Stimulated activated CD8-positive, alpha-beta memory T cell treated with anti-CD3 and anti-CD28 coated beads, Interleukin-7, amount 100 ng/mL, for 1 hour (primary cell): ENCODE measurements at places on chromosomes 6 and 20.

DNA sequence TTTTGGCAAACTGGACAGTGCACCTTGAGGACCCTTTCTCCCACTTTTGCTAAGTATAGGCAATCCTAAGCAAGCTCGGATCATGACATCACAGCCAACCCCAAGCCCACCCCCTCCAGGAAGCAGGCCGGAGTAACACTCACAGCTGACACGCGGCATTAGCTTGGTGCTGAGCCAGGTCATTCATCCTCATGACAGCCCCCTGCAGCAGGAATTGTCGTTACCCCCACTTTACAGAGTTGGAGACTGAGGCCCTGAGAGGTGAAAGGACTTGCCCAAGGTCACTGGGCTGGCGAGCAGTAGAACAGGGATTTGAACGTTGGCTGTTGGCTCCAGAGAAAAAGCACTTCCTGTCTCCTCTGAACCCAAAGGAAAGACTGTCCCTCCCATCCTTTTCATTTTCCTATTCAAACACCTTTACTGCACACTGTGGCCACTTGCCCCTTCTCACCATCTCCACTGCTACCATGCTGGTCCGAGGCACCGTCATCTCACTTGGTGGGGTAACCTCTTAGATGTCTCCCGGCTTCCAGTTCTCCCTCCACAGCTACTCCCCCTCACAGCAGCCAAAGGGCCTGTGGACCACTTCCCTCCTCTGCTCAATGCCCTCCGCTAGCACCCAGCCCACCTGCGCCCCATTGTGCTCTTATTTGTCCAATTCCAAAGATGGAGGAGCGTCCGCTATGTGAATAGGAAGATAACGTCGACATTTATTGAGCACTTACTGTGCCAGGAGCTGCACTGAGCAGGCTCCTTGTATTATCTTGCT lies 84.7 kb downstream of the PREX1 start:
- DNase-seq: no peak

DNA sequence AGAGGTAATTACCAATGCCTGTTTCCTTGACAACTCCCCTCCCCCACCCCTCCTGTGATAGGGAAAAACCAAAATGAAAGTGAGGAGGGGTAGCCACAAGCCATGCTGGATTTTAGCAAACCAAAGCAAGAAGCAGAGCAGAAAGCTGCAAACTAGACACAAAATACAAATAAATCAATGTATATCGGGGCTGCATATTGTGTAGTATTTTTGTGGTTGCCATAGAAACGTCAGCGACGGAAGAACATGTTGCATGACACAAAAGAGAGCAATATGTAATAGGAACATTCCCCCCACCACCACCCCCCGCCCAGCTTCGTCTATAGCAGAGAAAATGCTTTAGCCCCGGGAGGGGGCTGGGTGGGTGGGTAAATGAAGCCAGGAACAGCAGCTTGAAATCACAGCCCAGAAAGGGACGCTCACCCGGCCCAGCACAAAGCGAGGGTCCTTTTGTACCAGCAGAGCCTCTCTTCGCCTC lies 548 bp downstream of the AGPAT4 start:
- DNase-seq: no peak

- DNase-seq: no peak
Measured at GRCh38 chr6:8441452-8441851, 6.1 kb upstream of the SLC35B3 start.

DNA sequence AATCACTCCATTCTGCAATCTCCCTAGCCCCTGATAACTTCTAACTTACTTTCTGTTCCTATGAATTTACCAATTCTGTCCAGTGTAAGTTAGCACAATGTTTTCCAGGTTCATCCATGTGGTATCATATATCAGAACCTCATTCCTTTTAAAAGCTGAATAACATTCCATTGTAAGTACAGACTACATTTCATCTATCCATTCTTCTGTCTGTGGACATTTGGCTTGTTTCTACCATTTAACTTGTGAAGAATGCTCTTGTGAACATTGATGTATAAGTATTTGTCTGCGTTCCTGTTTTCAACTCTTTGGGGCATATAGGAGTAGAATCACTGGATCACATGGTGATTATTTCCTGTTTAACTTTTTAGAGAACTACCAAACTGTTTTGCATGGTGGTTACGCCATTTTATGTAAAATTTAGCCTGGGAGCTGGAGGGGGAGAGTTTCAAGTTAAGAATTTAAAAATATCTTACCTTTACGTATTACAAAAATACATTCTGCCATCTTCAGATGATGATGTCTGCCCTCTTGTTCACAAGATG lies 156.5 kb downstream of the BTBD3 start:
- DNase-seq: no peak

GRCh38 chr6:132763269-132763668 lies 5.6 kb upstream of the VNN2 start:
- DNase-seq: no peak

DNA sequence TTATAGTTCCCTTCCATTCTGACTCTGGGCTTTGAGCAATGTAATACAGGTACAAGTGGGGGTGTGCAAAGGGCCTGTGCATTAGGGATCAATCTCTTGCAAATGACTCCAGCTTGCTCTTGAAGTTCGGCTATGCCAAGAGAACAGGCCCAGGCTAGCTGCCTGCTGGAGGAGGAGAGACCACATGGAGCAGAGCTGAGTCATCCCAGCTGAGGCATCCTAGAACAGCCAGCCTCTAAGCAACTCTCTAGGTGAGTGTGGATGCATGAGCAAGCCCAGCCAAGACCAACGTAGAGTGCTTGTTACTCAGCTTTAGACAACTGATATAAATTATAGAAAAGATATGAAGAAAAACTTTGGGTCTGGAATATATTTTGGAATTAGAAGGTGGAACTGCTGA lies 47.6 kb upstream of the RBM24 start:
- DNase-seq: no peak

- no peak for DNase-seq
Measured at GRCh38 chr6:129567374-129567773, 142.6 kb downstream of the ARHGAP18 start.

DNA sequence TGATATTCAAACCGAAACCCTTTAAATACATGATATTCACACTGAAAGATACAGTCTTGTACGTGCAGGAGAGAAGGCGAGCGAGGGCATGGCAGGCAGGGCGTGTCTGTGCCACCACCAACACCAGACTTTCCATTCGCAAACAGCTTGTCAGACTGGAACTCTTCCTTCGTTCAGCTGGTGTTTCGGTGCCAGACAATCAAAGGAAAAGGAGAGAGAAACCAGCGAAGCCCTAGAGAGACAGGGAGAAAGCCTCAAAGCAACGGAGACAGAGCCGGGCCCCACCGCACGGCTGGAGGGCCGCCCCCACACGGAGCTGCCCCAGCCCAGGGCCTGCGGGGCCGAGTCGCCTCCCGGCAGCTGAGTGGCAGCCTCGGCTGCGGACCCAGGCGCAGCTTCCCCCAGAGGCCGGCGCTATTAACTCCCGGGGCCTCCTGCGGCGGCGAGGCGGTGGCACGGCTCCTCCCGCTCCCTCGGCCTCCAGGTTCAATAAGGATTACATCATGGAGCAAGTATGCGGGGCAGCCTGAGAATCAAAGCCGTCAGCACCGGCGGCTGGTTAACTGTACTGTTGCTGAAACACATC lies 32.1 kb upstream of the NR2E1 start:
- DNase-seq: no peak

- no peak for DNase-seq
Measured at GRCh38 chr20:4885877-4886276, 115.4 kb downstream of the SLC23A2 start.

GRCh38 chr6:26476896-26477295 lies 19.1 kb downstream of the BTN2A1 start:
- DNase-seq: no peak

DNA sequence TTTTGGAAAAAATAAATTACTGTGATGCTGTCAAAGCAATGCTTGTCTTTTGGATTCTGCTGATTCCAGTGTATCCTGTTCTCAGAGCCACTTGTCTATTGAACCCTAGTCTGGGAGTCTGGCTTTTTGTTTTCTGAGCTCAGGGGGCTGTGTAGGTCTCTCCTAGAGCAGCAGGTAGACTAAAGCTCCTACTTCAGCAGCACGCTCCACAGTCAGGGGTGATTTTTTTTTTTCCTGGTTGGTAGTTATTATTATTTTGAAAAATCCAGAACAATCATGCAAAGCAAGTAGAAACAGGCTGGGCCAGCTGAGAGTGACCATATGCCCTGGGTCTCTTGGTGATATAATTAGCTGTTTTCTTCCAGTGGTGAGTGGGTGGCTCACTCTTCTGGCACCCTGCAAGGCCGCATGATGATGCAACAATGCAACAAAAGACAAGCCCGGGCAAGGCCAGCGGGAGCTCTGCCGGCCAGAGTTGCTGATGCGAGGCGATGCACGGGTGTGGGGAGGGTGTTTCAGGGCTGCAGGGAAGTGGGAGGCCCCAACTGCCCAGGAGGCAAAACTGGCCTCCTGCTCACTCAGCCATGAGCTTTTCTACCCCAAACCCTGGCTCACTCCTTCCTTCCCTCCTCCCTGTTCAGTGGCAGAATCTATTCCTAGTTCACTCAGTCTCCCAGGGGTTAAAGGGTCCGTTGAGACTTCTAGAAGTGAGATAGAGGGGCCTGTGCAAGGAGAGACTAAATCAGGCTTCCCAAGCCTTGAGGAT lies 11.5 kb upstream of the CDKN1A start:
- no peak for DNase-seq

GRCh38 chr6:126427713-126428112 lies 87.8 kb downstream of the CENPW start:
- DNase-seq: no peak

- DNase-seq: no peak
Measured at GRCh38 chr6:92047152-92047850, 1372.1 kb downstream of the EPHA7 start.

DNA sequence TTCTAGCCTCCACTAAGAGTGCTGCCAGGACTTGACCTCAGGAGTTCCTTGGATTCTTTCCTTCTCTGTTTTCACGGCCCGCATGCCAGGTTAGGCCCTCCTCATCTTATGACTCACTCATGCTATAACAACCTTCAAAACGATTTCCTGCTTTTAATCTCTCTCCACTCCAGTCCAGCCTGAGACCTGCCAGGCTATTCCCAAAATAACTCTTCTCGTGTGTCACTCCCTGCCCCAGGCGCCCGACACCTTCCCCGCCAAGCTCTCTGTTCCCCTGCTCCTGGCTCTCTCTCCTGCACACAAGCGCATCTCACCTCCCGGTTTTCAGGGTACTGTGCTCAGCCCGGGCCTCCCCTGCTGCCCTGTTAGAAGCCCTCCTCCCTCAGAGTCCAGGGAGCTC lies 64.1 kb upstream of the RPS6KA2 start:
- no peak for DNase-seq

DNA sequence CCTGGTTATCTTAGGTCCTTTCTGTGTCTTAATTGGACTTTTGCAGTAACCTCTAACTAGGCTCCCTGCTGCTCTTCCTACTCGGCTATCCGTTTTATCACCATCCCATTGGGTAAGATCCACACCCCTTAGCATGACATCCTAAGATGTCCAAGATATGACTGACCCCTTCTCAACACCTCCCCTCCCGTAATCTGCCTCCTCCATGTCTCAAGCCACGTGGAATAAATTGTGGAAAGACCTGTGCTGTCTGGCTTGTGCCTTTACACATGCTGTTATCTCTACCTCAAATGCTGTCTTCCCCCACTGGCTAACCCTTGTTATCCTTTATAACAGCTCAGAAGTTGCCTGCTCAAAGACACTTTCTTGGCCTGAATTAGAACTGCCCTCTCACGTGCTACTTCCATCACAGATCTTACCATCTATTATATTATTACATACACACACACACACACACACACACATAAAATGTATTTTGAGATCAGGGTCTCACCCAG lies 26.5 kb downstream of the EIF2S2 start:
- DNase-seq: no peak

DNA sequence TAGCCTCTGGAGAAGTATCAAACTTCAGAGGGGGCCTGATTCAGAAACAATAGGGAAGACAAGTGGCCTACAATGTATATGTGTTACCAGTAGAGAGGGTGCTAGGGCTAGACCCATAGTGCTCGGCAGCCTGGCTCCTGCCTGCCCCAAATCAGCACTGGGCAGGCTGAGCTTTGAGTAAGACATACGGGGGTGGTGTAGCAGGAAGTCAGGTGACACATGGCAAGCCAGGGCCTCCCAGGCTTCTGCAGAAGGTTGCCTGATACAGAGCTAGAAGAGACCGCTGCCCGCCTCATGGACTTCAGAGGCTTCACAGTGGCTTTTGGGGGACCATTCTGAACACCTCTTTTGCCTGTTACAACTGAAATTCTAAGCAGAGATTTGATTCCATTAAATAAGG lies 43.4 kb downstream of the RALY start:
- DNase-seq: peak; percentile 7

DNA sequence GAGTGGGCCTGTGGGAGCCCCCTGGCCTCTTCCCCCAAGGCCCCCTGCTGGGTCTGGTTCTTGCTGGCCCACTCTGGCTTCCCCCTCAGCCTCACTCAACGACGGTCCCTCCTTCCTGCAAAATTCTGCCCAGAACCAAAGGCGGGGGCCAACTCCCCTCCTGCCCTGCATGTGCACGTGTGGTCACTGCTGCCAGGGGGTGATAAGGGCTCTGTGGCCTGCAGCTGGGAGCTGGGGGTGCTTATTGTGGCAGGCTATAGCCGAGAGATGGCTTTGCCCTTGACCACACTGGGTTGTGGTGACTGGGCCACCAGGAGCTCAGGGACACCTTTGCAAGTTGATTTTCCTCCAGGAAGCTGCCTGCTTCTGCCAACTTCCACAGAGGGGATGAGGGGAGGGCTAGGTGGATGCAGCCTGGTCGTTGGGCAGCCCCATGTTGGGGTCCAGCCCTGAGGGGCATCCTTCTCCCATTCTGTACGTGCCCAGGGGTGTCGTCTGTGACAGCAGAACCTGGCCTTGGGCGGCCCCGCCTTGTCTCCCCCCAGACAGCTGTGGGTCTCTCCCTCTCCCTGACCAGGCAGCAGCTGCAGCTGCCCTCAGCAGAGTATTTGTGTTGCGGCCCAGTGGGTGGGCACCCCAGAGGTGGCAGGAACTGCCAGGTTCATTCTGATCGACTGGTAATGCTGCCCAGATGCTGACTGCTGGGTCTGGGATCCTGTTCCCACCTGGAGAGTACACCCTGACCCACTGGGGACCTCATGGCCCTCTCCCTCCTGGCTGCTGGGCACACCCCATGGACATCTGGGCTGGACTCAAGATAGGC lies 5.6 kb downstream of the TCEA2 start:
- DNase-seq: no peak

DNA sequence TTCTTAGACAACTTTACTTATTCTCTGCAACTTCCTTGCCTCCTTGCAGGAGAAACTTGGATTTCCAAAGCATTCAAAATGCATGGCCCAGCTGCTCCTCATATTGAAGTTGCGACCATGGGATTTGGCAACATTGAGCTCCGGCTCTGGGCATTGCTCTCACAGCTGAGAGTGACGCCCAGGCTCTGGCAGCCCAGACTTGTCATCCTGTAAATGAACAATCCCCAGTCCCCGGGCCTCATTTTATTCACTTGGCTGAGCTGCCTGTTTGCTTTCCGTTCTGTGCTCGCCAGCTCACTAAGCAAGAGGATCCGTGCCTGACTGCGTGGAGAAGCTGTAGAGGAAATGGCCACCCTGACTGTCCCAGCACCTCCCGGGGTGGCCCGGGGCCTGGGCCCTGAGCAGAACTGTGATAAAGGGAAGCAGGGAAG lies 119.5 kb upstream of the CD93 start:
- no peak for DNase-seq
